ENCODE measurements at places on chromosomes 16 and 17.

GRCh38 chr17:43517161-43517560, 29.0 kb downstream of the ETV4 start:
- DNase-seq = no peak

GRCh38 chr17:1275962-1276736, 3.3 kb upstream of the TRARG1 start:
- DNase-seq = peak; percentile 60

GRCh38 chr17:81164371-81165245, 699 bp upstream of the PVALEF start:
- peak; percentile 71 for DNase-seq

GRCh38 chr17:51230306-51230705, 29.5 kb downstream of the MBTD1 start:
- DNase-seq = no peak

GRCh38 chr16:81447383-81448101, 2.9 kb downstream of the CMIP start:
- no peak for DNase-seq

- peak; percentile 76 for DNase-seq
Measured at GRCh38 chr16:88437367-88437964, 15.6 kb upstream of the ZFPM1 start.

DNA sequence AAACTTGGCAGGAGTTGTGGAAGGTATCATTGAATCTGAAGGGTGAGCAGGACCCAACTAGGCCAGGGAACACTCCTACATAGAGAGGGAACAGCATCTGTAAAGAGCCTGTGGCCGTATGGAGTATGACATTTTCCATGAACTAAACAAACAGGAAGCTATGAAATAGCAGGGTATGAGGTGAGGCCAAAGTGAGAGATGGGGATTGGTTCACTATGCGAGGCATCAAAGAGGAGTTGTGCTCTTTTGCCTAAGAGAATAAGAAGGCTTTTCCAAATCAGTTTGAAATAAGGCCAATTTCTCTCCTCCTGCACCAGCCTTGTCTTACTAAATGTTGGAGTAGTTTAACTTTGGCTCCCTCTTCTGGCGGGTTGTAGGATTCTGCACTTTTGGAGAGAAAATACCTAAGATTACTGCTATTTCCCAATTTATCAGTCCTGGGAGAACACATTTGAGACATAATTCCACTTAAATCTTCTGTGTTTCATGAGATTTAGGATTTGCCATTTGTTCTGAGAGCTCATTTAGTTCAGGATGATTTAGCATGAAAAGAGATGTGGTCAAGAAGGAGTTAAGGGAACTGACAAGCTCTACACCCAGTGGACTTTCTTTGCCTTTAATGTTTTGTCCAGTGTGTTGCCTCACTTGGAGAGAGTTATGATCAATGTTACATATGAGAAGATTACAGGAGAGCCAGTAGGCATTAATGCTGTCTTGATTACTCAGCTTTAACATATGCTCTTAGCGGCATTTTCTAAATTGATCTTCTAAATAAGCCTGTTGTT, 55.4 kb downstream of the TNRC6C start:
- no peak for DNase-seq

DNA sequence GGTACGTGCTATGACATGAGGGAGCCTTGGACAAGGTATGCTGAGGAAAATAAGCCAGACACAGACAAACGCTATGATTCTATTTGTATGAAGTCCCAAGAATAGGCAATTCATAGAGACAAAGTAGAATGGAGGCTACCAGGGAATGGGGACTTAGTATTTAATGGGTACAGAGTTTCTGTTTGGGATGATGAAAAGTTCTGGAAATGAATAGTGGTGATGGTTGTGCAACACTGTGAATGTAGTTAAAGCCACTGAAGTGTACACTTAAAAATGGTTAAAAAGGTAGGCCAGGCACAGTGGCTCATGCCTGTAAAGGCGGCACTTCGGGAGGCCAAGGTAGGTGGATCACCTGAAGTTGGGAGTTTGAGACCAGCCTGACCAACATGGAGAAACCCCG, 3.3 kb downstream of the PRPSAP1 start:
- DNase-seq = no peak

DNA sequence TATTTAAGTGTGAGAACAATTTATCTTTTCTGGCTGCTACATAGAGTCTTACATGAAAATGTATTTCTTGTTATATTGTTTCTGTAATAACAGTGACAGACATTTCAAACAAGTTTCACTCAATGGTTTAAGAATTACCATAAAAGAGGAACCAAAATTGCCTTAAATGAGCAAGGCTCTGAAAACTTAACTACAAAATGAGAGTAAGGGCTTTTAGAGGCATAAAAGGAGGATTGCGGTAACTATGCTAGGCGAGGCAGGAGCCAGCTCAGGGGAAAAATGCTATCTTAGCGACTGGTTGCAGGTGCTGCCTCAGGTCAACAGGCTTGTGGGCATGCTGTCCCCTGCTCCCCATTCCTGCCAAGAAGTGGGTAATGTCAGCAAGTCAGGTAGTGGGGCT, 81.7 kb upstream of the MSI2 start:
- DNase-seq = no peak

GRCh38 chr17:76700270-76700616, 10.5 kb downstream of the MXRA7 start:
- DNase-seq = no peak

DNA sequence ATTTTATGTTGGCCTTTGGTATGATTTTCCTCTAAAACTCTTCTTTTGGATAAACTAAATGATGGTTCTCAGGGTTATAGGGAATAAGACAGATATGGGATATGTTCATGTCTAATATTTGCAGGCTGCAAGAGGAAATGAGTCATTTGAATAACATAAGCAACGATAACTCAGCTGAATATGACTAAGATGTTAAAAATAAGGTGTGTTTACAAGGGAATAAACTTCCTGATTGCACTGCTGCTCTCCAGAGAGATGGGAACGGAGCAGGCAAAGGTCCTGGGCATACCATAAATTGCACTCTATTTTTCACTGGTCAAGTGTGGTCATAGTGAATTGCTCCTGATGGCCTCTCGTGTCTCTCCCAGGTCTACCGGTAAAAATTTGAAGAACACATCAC, 666.2 kb downstream of the TOX3 start:
- DNase-seq = no peak

DNA sequence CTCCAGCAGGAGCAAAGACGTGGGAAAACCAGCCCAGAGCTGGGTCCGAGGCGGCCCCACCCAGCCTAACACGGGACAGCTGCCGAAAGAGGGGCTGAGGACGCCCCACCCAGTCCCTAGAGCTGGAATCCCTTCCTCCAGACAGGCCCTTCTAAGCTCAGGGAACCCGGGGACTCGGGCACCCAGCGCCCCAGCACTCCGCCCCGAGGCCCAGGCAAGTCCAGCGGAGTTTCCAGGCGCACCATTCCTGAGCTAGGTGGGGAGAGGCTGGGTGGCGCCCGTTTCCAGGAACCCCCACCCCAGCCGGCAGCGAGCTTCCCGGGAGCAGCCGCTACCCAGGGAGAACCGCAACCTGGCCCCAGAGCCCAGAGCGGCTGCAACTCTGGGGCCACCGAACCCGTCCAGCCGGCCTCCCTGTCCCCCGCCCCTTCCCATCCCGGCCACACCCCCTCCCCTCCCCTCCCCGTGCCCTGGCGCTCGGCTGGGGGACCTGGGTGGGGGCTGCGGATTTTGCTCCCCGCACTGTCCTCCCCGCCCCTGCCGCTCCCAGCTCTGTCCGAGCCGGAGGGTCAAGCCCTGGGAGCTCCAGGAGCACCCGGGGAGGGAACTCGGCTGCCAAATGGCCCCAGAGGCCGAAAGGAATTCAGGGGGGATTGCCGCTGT, 536 bp downstream of the TMC6 start:
- DNase-seq = no peak

DNA sequence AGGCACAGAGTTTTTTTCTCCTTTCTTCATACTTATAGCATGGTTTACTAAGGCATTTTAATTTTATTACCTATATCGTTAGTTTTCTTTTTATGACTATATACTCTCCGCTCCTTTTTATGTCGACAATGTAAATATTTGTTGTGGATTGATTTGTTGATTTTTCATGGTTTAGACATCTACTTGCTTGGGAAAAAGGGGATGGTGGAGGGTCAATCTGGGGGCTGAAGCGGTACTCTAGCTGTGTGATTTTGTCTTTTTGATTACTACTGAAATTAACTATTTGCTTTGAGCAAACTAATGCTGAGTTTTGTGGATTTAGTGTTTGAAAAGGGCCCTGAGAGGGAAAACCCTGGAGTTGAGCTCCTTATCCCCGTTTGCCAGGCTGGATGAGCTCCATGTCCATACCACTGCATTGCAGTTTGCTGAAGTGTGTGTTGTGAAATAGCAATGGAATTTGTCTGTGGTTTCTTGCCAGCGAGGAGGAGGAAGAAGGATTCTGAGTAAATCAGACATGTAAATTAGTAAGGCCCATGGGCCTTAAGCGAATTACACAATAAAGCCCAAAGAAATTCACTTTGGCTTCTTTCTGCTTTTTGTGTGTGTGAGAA, 72.0 kb downstream of the FTO start:
- DNase-seq = no peak

Data from D721Med (cell line).